LHCN-M2 (cell line): ENCODE measurements at places on chromosomes 16 and 17. TPM values are rescaled to one million over a fixed set of nuclear protein-coding genes. Genes with fewer than 3 reads are reported as not detected.

The TBC1D3L gene
- 7.7 and 9.7 TPM in 2 replicates for total RNA-seq

GRCh38 chr17:28878981-28879380, 18.6 kb downstream of the FLOT2 start:
- peak; percentile 48 for DNase-seq

- no peak for DNase-seq
These were observed 1.4 kb downstream of the TRAF4 start for GRCh38 chr17:28744972-28745785.

The KREMEN2 gene
- total RNA-seq = 1.5 and 1.7 TPM in 2 replicates

The PLXDC1 gene
- 0.83 and 1.9 TPM in 2 replicates for total RNA-seq

DNA sequence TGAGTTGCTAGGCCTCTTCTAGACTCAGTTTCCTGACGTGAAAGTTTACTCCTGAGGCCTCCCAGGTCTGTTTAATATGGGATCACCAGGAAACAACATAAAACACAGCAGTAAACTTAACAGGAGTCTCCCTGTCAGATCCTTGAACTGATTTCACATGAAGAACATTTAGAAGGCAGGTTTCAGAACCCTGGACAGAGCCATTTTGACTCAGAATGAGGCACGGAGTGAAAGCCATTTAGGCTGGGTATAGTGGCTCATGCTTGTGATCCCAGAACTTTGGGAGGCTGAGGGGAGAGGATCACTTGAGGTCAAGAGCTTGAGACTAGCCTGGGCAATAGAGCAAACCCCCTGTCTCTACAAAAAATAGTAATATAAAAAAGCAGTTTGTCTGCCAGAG, 289.1 kb downstream of the CA10 start:
- peak; percentile 5 for DNase-seq

DNA sequence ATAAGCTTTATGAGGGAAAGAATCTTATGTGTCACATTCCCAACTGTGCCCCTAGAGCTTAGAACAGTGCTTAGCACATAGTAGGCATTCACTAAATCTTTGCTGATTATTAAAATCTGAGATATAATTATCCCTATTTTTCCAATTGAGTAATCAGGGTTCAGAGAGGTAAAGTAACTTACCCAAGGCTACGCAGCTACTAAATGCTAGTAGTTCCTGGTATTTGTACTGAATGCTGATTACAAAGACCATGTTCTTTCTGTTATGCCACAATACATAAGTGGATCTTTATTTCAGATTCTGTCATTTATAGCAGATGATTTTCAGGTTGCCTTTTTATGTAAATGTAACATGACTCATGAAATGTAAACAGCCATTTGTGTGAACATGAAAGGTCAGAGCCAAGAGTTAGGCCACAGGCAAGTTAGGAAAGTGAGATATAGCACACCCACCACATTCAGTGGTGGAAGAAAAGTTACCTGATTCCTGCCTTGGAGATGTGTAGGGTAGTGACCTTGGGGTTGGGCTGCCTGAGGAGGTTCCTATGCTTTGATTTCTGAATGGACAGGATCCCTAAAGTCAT, 77.2 kb downstream of the FTO start:
- no peak for DNase-seq

The PERCC1 gene
- total RNA-seq = not detected in 2 replicates
